ENCODE measurements at places on chromosomes 13 and 19.

DNA sequence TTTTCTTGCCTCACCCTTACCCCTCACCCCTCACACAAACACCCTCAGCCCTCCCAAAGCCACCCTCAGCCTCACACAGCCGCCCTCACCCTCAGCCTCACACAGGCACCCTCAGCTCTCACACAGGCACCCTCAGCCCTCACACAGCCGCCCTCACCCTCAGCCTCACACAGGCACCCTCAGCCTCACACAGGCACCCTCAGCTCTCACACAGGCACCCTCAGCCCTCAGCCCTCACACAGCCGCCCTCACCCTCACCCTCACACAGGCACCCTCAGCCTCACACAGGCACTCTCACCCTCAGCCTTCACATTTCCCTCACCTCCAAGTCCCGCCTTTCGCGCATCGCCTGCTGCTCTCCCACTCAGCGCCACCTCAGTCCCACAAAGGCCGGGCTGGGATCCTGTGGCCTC is 287 bp upstream of the ZSCAN22 start:
- DNase-seq = no peak

DNA sequence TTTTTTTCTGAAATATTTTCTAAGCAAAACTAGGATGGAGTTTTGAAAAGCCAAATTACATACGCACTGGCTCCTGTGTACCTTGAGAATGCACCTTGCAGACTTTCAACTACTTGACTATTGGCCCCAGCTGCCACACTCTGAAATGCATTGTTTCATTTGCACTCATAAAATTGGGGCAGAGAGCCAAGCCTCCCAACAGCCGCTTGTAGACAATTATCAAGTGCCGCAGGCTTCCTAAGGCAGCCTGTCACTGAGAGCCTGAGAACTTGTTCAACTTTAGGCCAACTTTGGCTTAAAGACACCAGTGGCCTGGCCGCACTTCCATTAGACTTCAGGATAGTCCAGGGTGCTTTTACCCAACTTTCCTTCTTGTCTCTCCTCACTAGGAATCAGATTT is 115.7 kb upstream of the STARD13 start:
- DNase-seq = no peak

- no peak for DNase-seq
Measured at GRCh38 chr19:47595944-47596343, 13.0 kb upstream of the BICRA start.

DNA sequence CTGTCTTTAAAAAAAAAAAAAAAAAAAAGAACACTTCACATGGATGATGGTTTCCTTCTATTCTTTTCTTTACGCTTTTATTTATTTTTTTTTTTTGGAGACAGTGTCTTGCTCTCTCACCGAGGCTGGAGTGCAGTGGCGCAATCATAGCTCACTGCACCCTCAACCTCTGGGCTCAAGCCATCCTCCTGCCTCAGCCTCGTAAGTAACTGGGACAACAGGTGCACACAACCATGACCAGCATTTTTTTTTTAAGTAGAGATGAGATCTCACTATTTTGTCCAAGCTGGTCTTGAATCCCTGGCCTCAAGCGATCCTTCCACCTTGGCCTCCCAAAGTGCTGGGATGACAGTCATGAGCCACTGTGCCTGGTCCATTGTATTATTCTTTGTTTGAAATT is 24.3 kb downstream of the ANKRD27 start:
- no peak for DNase-seq

DNA sequence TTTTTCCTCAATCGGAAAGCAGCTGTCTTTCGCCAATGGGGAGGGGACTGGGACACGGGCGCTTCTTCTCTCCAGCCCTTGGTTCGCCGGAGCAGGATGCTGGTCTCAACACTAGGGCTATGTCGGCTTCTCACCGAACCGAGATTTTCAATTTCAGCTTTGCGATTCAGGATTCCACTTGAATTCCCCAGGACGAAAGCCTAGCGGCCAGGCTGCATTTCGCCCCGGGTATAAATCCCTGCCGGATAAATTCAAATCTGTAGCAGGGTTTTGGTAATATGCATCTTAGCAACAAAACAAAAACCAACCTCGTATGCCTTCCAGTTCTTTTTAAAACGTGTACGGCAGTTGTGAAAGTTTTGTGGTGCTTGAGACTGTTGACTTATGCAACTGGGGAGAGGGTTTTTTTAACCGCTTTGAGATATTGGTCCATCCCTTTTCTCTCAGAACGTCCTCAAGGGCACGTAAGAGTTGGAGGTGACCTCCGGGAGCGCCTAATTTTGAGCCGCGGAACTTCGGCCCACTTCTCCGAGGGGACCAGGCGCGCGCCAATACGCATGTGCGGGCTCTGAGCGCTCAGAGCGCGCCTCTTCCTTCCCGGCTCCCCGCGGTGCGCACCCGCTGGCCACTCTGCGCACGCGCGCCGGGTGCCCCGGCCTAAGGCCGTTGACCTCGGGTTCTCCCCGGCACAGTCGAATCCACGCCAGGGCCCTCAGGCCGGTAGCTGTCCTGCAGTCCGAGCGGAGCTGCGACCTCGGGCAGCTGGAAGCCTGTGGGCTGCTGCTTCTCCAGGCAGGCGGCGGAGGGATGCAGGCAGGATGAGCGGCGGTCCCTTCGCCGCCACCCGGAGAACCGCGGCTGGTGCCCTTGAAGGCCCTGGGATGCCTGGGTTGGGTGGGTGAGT is 7.6 kb downstream of the POU4F1 start:
- DNase-seq = no peak

DNA sequence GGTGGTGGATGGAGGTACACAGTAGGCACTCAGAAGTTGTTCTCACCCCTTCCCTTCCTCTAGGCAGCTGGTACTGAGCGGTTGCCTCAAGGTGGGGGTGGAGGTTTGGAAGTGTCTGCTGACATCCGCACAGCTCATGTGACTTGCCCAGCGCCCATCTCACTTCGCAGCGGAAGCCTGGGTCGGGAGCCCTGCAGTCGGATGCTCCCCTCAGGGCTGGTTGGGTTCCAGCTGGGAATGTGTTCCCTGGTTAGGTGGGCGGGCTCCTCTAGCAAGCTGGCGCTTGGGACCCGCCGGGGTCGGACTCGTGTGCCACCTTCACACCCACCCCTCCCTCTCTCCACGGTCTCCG is 10.2 kb downstream of the PPP1R37 start:
- no peak for DNase-seq

- DNase-seq = no peak
Measured at GRCh38 chr13:20002787-20003186, 44.3 kb downstream of the ZMYM2 start.
